ENCODE measurements at places on chromosomes 12 and 14. TPM values are rescaled to one million over a fixed set of nuclear protein-coding genes. Genes with fewer than 3 reads are reported as not detected.

- peak; percentile 55 for DNase-seq
Observed at GRCh38 chr14:92877757-92878431, 45.1 kb upstream of the CHGA start.

GRCh38 chr14:49688701-49689030 is 652 bp upstream of the POLE2 start:
- no peak for DNase-seq

GRCh38 chr14:101963656-101964296 is 597 bp upstream of the DYNC1H1 start:
- DNase-seq, result no peak

GRCh38 chr14:33938131-33938949 is 12.5 kb downstream of the EGLN3 start:
- peak; percentile 80 for DNase-seq

SPIC gene
- not detected for total RNA-seq

- DNase-seq, result no peak
Observed at GRCh38 chr12:116266168-116266601, 11.3 kb downstream of the MED13L start.

Data from heart left ventricle (tissue), 16 donors.